CD4-positive, alpha-beta T cell treated with Interleukin-1 beta for 1 hour (primary cell): ENCODE measurements at places on chromosomes 6 and 20.

GRCh38 chr6:148566664-148567350 lies 180.0 kb upstream of the UST start:
- no peak for DNase-seq

- DNase-seq: peak; percentile 46
Measured at GRCh38 chr6:150418827-150419594, 50.2 kb downstream of the IYD start.

GRCh38 chr6:107689951-107690642 lies 134.0 kb downstream of the SCML4 start:
- no peak for DNase-seq

DNA sequence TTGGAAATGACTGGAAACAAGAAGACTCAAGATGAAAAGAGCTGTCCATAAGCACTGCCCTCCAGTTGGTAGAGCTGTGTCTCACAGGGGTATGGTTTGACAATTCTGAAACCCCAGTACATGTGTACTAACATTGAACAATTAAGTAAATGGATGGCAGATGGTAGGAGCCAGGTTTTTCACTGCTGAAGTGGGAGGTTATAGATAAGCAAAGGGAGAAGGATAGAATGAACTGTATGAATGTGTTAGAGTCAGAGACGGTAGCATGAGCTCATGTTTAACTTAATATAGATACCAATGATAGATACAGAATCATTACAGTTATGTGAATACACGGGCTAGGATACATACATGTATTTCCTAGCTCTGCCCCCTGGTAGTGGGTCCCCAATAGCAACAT lies 95.0 kb upstream of the SIRPA start:
- no peak for DNase-seq

GRCh38 chr6:111423055-111423633 lies 59.9 kb downstream of the REV3L start:
- no peak for DNase-seq

GRCh38 chr6:1596088-1596852 lies 13.4 kb upstream of the FOXC1 start:
- DNase-seq: peak; percentile 60

GRCh38 chr6:20454204-20454824 lies 52.6 kb downstream of the E2F3 start:
- peak; percentile 43 for DNase-seq

DNA sequence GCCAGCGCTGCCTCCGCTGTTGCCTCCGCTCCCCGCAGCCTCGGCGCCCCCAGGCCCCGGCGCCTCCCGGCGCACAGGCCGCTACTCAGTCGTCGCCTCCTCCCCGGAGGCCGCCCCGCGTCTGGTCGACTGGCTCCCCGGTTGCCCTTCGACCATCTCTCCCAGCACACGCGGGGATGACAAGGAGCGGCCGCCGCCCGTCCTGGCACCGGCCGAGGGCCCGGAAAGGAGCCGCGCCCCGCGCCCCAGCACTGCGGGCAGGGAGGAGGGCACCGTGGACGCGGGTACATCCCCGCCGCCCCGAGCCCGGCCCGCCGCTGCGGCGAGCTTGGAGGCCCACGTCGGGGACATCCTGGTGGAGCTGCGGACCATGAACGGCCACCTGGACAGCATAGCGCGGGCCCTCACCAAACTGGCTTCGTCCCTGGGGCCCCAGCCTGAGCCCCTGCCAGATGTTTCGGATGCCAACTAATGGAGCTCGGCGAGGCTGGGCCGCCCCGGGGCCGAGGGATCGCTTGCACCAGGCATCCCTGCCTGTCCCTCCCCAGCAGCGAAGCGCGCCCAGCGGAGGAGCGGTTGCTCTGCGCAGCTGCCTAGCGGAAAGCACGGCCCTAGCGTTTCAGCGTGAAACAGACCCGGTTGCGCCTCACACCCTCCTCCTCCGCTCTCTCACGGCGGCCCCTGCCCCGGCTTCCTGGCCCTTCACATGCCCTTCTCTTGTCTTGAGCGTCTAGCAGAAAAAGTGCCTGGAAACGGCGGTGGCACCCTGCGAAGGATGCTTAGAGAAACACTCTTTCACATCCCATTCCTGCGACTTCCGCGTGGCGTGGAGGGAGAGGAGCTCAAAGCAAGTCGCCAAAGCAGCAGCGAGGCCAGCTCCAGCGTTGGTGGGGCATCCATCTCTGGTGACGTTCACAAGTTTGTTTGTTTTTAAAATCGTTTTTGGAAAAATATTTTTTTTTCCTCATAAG lies 285.8 kb upstream of the SUPT3H start:
- DNase-seq: peak; percentile 35

DNA sequence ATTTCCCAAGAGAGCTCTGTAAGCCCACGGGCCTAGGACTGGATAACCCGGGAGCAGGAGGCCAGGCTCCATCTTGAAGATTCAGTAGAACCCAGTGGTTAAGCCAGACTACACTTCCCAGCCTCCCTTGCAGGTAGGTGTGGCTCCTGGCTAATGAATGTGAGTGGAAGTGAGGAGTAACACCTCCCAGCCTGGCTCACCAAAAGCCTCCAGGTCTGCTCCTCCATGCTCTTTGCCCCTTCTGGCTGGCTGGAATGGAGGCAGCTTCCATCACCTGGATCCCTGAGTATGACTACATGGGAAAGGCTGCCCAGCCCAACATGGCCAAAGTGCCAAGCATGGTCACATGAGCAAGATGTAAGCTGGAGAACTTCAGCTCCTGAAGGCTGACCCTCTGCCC lies 9.7 kb downstream of the LRRN4 start:
- no peak for DNase-seq

GRCh38 chr6:47308552-47309290 lies 984 bp downstream of the TNFRSF21 start:
- DNase-seq: no peak

- DNase-seq: no peak
Measured at GRCh38 chr6:15798533-15799255, 135.9 kb upstream of the DTNBP1 start.

DNA sequence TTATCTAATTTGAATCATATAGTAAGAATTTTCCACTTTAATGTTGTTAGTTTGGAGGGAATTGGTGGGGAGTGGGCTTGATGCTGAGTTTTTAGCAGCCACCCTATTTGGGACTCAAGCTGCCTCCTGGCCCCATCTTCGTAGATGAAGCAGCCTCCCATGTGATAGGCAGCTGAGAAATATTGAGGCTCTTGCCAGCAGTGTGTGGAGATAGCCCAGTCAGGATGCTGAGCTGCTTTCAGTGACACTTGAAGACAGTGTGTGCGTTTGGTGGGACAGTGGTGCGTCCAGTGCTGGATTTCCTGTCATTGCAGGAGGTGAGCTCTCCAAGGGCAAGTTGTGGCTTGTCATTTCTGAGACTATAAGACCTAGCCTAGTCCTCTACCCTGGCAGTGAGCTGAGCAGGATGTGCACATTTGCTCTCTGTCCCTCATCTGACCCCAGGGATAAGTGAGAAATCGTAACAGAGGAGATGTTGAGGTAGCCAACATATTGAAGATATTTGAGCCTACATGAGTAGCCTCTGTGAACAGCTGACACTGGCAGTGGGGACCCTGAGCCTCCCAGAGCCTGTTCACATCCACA lies 47.9 kb upstream of the RNF8 start:
- DNase-seq: no peak

DNA sequence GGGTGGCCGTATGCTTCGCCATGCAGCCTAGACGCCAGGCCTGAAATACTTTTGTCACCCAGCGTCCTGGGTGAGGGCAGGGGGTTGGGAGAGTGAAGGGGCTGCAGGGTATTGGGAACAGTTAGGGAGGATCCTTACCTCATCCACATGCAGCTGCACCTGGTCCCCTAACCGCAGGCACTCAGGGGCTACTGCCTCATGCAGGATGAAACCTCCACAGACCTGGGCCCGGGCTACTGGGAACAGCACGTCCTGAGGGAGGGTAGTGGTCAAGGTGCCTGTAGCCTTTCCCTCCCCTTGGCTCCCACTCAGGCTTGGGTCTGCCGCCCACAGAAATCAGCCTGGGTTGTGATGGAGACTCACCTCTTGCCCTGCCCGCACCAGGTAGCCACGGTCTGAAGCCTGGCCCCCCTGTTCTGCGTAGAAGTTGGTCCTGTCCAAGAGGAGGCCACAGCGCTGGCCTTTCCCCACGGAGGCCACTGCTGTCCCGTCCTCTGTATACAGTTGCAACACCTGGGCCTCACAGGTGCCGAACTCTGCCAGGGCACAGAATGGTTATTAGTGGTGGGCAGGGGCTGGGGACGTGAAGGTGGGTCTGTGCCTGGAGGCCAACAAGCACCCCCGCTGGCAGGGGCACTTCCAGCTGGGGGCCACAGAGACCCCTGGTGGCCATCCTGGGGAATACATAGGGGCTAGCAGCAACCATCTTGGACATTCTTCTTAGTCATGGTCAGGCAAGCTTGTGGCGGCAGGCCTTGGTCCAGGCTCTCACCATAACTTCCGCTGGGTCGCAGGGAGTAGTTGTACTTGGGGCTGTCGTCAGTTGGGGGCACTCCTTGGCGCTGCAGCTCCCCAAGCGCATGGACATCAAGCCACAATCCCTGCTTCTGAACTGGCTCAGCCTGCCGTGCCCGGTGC lies 8.6 kb downstream of the AARS2 start:
- peak; percentile 40 for DNase-seq

DNA sequence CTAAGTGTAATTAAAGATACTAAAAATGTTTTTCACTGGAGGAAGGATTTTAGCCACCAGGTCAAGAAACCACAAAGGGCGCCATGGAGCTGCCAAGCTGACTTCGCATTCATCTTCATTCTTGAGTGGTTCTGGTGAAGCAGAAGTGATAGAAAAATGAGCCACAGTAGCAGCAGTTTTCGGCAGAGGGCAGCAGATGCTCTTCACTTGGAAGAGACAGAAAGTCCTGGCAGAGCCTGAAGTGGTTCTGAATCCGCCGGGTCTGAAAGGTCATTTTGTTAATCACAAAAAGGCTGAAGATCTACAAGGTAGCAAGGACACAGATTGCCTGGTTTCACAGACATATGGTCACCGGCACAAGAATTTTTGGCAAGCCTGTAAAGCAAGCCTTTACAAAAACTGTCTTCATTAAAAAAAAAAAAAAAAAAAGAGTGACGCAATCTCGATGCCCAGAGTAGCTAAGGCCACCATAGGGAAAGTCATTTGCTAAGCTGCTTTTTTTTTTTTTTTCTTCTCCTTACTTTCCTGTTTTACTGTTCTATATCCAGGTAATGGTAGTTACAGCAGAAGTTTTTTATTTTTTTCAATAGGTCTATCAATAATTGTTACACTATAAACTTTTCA lies 345.1 kb upstream of the AGPAT4 start:
- DNase-seq: no peak

DNA sequence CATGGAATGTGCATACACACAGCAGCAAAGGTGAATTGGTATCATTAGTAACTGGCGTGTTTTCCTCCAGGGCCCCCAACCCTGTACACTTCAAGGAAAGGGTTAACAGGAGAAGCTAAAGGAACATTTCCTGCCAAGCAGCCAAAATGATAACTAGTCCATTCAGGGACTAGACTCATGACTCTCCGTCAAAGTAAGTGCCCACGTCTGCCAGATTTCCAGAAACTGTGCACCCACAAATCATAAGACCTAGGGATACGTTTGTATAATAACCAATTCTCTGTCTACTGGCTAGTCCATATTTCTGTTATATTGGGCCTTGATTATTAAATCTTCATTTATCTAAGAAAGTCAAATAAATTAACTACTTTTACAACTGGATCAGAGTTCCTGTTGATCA lies 76.0 kb upstream of the NHSL1 start:
- no peak for DNase-seq

DNA sequence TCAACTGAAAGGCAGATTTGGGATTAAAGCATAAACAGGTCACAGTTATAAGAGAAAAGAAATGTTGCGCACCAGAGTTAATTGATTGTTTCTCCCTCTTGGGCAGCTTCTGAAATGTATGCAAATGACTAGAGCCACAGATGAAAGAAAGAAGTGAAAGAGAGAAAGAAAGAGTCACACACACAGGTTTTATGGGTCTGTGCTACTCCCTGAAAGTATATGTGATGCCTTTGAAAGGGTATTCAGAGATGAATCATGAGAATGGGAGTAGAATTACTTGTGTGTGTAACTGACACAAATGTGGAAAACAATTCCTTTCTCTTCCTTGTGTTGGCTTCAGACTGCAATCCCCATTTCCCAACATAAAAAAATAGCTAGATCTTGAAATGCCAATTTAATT lies 196.9 kb downstream of the FOXA2 start:
- no peak for DNase-seq

DNA sequence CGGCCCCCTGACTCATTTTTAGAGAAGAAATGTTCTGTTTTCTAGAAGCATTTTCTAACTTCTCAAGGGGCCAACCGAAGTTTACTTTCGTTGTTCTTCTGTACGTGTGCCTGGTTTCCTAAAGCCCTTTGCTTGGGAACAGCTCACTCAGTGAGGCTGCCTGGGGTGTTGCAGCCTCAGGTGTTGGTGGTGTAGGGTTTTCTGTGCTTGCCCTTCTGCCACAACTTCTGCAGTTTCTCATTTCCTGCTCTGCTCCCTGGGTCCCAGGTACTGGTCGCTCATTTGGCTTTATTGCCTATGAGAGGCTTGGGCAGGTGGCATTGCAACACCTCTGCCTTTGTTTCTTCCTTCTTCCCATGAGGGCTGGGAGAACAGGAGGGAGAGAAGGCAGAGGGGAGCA lies 278.3 kb downstream of the SOX4 start:
- DNase-seq: no peak

GRCh38 chr6:36788768-36789167 lies 50.5 kb downstream of the CPNE5 start:
- DNase-seq: no peak

DNA sequence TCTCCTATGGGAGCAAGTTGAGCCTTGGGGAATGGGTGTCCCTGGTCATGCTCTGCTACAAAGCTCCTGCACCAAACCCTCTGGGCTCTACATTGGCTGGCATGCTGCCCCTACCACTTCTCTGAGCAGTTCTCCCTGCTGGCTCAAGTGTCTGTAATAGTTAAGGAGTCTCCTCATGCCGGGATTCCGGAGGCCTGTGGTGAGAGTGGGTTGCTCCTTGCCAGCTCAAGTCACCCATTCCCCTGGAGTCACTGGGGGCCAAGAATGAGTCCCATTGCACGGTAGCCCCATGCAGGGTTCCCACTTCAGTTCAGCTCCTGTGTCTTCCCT lies 173.9 kb downstream of the PRDM13 start:
- DNase-seq: no peak

- DNase-seq: no peak
Measured at GRCh38 chr6:43093436-43094289, 17.5 kb downstream of the PTK7 start.

- DNase-seq: no peak
Measured at GRCh38 chr6:140069576-140069975, 695.1 kb upstream of the CITED2 start.

DNA sequence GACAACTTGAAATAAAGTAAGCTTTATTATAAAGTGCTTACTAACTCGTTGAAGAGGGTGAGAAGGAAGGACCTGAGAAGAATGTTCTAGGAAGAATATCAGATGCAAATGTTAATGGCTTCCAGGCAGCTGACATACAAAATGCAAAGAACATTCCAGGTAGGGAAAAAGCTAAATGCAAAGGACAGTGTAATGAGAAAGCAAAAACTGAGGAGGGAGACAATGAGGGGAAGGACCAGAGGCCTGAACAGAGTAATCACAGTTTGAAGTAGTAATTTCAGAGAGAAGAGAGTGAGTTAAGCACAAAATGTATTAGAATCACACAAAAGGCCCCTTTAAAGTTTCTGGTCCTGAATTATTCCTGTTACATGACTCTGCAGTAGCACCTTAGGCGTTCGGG lies 81.3 kb downstream of the HMGCLL1 start:
- DNase-seq: no peak

GRCh38 chr6:161353208-161353613 lies 79.3 kb upstream of the AGPAT4 start:
- no peak for DNase-seq
